ENCODE measurements at places on chromosomes 2 and 18.

DNA sequence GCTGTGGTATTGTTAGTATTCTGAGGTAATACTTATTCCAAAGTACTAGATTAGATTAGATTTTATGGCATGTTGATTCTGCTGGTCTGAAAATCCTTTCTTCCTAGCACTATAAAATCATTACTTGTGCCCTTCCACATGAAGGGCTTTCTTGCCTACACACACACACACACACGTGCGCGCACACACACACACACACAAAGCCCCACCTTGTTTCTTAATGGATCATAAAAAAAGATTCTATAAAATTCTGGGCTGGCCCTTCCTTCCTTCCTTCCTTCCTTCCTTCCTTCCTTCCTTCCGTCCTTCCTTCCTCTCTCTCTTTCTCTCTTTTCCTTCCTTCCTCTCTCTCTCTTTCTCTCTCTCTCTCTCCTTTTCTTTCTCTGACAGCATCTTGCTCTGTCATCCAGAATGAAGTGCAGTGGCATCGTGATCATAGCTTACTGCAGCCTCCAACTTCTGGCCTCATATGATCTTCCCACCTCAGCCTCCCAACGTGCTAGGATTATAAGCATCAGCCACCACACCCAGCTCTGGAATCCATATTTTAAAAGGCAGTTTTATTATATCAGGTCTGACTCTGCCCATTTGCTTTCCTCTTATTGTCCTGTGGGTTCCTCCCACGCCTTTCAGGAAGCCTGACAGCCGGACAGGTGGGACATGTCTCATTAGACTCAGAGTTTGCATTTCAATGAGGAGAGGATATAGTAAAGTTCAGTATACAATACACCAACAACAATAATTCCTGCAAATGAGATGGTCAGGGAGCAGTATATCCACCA, 321.1 kb downstream of the PIK3C3 start:
- DNase-seq: no peak

DNA sequence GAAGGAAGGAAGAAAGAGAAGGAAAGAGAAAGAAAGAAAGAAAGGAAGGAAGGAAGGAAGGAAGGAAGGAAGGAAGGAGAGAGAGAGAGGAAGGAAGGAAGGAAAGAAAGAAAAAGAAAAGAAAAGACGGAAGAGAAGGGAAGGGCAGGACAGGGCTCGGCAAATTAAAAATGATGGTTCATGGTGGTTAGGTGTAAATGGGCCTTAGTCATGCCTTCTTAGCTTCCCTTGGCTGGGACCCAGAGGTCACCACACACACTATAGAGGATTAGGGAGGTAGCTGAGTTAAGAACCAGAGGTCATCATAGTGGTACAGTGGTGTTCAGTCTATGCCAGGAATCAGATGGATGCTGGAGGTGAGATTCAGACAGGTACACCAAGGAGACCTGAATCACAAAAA, 9.3 kb upstream of the ATL2 start:
- DNase-seq: no peak

DNA sequence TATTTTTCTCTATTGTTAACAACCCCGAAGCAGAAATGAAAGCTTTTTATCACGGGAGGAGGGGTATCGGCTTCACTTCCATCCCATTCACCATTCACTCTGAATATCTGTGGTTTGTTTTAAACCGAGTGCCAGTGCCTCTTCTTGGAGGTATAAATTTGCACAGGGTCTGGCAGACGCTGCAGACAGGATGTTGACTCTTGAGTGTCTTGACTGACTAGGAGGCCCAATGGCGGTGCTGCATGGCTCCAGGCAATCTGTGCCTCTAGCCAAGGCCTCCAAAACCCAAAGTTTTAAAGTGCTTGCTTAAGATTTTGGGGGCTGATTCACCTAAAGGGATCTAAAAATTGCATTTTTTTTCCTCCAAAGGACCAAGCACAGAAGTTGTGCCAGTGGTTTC, 183.8 kb downstream of the LTBP1 start:
- no peak for DNase-seq

GRCh38 chr2:131039908-131040660, 53.2 kb downstream of the FAM168B start:
- no peak for DNase-seq

Data from NCI-H1436 (cell line).